ENCODE measurements at places on chromosomes 13 and 19. TPM values are rescaled to one million over a fixed set of nuclear protein-coding genes. Genes with fewer than 3 reads are reported as not detected.

VSTM1 gene
- polyA plus RNA-seq, result not detected

SIGLEC12 gene
- not detected for polyA plus RNA-seq

TMEM38A gene
- polyA plus RNA-seq, result 6.8 TPM

ZNF345 gene
- 2.6 TPM for polyA plus RNA-seq

CEBPA gene
- 35.0 TPM for polyA plus RNA-seq

ZNF583 gene
- polyA plus RNA-seq, result 0.65 TPM

NCCRP1 gene
- polyA plus RNA-seq, result not detected

ZNF729 gene
- not detected for polyA plus RNA-seq
